Mucosa of gallbladder (tissue), 1 donor: ENCODE measurements at places on chromosomes 11 and 22. TPM values are rescaled to one million over a fixed set of nuclear protein-coding genes. Genes with fewer than 3 reads are reported as not detected.

DNA sequence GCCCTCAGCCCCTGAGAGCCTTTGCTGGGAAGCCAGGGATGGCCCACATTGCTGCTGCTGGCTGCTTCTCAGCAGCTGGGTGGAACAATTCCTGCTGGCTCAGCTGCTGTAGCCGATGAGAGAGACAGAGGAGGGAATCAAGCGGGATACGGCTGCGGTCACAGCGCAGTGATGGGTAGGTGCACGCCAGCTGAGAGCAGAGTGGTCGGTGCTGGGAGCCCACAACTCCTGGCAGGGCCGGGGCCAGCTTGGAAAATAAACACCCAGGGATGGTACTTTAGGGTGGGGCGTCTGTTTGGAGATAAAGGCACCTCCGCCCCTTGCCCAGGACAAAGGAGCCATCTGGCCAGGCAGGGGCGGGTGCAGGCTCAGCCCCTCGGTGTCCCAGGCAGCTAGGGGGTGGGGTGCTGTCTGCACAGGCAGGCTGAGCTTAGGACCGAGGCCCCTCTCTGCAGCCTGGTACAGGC, 480.5 kb downstream of the MIAT start:
- DNase-seq = no peak

GRCh38 chr22:25062386-25063085, 110.0 kb downstream of the KIAA1671 start:
- no peak for DNase-seq

Gene CARNS1
- 78.4 TPM for total RNA-seq

Gene SHANK2
- 18.0 TPM for total RNA-seq

- DNase-seq = no peak
These were observed 37.5 kb downstream of the C11orf91 start for GRCh38 chr11:33663121-33663520.

DNA sequence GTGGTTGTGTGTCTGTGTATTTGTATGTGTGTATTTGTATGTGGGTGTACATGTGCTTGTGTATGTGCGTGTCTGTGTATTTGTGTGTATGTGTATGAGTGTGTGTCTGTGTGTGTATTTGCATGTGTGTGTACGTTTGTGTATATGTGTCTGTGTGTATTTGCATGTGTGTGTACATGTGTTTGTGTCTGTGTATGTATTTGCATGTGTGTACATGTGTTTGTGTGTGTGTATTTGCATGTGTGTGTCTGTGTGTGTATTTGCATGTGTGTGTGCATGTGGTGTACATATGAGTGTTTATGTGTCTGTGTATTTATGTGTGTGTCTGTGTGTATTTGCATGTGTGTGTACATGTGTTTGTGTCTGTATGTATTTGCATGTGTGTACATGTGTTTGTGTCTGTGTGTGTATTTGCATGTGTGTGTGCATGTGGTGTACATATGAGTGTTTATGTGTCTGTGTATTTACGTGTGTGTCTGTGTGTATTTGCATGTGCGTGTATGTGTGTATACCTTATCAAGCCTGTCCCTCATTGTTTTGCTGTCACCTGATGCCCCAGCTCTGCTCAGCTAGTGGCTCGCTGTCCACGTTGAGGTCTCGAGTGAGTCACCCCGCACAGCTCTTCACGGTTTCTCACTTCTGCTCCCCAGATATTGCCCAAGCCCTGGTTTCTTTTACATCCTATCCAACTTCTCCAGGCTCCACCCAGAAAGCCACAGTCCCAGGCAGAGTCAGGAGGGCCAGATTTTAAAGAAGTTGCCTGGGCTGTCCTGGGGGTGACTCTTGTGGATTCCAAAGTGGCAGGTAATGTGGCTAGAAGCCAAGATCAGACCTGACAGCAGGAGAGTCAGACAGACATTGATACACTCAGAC, 15.2 kb downstream of the MB start:
- DNase-seq = peak; percentile 32

GRCh38 chr11:75513250-75513649, 12.5 kb downstream of the GDPD5 start:
- no peak for DNase-seq

DNA sequence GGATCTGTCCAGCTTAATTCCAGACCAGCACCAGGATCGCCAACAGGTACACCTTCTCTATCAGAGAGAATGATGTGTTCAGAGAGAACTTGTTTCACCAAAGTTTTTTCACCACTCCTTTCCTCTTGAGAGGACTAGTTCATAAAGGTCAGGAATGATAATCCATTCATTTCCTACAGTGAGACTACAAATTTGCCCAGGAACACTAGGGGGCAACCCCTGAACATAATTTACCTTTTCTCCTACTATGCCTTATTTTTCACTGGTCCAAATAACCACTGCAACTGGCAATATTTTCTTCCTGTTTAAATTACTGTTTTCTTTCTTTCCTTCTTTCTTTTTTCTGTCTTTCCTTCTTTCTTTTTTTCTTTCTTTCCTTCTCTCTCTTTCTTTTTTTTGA, 22.5 kb downstream of the CAVIN3 start:
- no peak for DNase-seq

Gene LDHAL6A
- not detected for total RNA-seq

Gene ARHGAP20
- total RNA-seq = 2.7 TPM

DNA sequence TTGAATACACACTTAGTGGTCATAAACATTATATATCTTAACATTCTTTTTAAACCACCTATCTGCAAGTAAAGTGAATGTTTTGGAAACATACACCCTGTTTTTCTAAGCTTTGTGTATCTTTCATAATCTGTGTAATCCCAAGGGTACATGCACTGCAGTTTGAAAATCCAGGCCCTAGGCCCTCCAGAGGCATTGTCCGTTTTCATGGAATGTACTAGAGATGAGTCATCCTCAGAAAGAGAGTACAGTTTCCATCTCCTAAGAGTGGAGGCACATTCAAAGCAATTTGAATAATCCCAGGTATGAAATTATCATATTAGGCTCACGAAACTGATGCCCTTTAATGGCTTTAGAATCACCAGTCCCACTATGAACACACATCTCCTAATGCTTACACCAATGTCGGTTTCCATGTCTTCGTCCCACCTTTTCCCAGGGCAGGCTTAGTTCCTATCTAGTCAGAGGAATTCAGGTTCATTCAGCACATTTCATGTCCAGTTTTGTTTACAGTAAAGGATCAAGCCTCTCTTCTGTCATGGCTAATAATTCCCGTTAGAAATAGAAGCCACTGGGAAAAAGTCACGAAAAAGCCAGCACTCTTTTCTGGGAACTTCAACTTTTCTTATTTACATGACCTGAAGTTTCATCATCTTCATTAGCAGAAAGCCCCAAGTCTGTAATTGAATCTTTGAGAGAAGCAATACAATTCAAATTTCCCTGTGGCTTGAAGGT, 39.5 kb upstream of the CD44 start:
- no peak for DNase-seq
